ENCODE measurements at places on chromosomes 5 and 9.

- no peaks in the 10 kb centered on the region for H3K36me3 ChIP-seq
- no peak overlapping the region for H3K4me3 ChIP-seq
- H3K27ac ChIP-seq, result no peak overlapping the region
- H3K27me3 ChIP-seq, result no peaks in the 10 kb centered on the region
- no peaks in the 10 kb centered on the region for H3K4me1 ChIP-seq
Observed at GRCh38 chr5:29054282-29054681, 2015.9 kb upstream of the CDH9 start.

DNA sequence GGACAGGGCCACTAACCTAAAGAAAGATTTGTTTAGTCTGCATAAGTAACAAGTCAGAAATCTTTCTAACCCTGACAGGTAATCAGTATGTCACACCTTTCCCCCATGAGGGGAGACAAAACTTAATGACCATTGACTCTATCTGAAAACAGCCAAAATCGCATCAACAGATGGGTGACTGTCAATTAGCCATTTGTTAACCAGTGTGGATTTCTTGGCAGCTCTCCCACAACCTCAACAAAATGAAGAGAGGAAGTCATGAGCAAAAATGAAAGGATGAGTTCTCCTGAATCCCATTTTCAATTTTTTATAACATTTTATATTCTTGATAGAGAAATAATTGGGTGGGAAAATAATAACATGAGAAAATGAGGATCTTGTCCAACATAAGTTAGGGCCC lies 84.6 kb upstream of the SNX2 start:
- no peaks in the 10 kb centered on the region for H3K27me3 ChIP-seq
- H3K36me3 ChIP-seq, result no peaks in the 10 kb centered on the region
- H3K4me1 ChIP-seq, result no peaks in the 10 kb centered on the region
- H3K27ac ChIP-seq, result no peak overlapping the region

DNA sequence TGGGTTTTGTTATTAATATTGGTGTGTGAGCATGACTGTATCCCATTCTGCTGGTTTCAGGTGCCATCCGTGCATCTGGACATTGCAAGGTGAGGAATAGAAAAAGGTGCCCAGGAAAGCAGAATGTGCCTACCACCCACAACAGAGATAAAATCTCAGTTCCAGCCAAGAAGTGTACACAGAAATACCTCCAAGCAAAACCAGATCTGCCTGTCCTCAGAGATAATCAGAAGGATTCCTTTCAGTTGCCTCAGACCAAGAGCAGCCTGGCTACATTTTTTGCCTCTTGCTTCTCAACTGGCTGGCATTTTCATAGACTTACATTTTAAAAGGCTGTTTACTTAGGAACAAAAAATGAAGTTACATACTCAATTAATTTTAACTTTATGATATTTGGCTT lies 12.1 kb upstream of the ABLIM3 start:
- no peak for DNase-seq
- no peak overlapping the region for H3K27ac ChIP-seq
- peaks cover 20% of the 10 kb centered on the region for H3K4me1 ChIP-seq
- no peak overlapping the region for H3K4me3 ChIP-seq
- no peaks in the 10 kb centered on the region for H3K36me3 ChIP-seq
- H3K27me3 ChIP-seq, result no peaks in the 10 kb centered on the region

DNA sequence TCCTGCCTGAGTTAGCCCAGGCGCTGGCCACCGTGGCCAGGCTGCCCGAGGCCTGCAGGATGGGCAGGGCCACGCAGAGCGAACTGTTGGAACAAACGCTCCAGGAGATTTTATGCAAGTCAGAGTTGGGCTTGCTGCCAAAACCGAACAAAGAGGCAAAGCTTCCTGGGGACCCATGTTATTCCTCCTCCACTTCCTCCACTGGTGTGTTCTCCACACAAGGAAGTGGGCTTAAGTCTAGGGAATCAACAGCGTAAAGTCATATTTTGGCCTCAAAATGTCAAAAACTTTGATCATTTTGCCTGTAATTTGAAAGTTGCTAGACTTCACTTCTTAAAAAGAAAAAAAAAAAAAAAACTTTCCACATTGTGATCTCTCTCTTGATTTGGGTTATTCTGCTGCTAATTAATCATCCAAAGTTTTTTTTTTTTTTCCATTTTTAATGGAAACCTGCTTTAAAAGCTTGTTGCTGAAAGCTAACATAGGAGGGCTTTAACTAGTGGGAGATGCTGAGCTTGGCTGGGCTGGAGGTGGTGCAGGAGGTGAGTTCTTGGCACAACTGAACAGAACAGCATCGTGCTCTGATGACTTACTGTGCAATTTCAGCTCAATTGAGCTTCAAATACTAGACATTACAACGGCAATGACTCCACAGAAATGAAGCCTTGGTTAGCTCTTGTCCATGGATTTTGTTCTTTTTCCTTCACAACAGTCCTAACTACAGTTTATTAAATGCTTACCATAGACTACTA lies 73.0 kb downstream of the PTPDC1 start:
- H3K27me3 ChIP-seq, result no peaks in the 10 kb centered on the region
- H3K4me3 ChIP-seq, result no peak overlapping the region
- peaks cover 16% of the 10 kb centered on the region for H3K4me1 ChIP-seq

GRCh38 chr9:3150074-3150473 lies 306.2 kb upstream of the PUM3 start:
- no peak for DNase-seq
- H3K27ac ChIP-seq, result no peak overlapping the region
- H3K36me3 ChIP-seq, result no peaks in the 10 kb centered on the region
- no peaks in the 10 kb centered on the region for H3K4me1 ChIP-seq
- no peak overlapping the region for H3K4me3 ChIP-seq

DNA sequence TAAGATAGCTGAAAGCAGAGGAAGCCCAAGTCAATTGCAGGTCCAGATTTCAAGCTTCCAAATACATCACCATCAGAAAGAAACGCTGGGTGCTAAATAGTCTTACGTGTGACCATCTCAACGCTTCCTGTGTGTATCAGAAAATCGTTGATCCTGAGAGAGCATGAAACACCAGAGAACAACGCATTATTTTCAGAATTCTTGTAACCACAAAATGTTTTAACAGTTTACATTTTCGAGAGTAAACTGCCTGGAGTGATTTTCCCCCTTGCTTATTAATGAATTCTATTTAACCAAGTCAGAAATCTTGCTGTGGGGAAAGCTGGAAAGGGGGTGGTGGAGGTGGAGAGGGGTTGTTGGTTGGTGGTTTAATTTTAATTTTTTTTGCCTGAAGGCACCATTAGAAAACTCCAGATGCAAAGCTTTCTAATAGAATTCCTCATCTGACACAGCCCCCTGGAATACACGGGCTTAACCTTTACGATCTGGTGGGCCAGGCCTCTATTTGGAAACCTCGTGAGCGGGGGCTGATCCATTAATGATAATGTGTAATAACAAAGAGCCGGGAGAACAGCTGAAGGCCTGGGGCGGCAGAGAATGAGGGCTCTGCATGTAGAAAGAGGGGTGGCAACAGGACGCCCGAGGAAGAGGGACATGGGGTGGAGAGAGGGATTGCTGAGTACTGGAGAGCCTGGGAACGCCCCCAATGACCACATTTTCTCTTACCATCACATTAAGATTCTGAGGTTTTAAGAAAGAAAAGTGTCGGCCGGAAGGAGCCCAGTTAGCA lies 124.5 kb upstream of the NFIB start:
- peaks cover 26% of the 10 kb centered on the region for H3K4me1 ChIP-seq
- no peak overlapping the region for H3K4me3 ChIP-seq
- DNase-seq, result no peak

DNA sequence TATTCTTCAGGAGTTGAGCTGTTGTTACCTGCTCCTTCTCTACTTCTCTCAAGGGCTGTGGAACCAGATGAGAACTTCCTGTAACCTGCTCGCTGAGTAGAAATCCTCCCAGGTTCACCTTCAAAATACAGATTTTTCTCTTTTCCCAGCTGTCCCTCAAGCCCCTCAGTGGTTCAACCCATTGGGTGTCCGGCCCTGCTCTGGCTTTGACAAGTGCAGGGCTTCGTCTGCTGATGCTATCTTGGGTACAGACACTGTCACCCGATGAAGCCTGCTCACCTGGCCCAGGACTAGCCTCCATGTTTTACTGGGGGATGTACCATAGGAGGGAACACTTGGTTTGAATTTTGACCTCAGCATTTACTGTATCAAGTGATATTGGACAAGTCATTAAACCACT lies 490.4 kb downstream of the IRX1 start:
- no peaks in the 10 kb centered on the region for H3K36me3 ChIP-seq
- no peak overlapping the region for H3K27ac ChIP-seq
- H3K27me3 ChIP-seq, result no peaks in the 10 kb centered on the region
- no peak for DNase-seq

DNA sequence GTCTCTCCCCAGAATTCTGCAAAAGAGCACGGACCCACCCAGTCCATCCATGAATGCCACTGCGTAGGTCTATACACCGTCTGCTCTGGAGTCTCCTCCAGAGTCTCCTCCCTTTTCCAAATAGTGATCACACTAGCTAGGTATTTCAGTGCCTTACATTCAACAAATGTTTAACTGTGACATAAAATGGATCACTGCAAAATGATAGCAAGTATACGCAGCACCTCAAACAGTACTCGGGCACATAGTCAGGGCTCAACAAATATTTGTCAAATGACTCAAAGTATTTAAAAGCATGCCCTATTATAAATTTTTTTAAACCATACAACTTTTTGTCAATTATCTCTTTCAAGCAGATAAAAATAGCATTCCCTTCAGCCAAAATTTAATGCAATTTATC lies 60.5 kb downstream of the TLE1 start:
- H3K4me1 ChIP-seq, result no peaks in the 10 kb centered on the region
- no peak for DNase-seq
- H3K27ac ChIP-seq, result no peak overlapping the region
- no peaks in the 10 kb centered on the region for H3K36me3 ChIP-seq
- no peak overlapping the region for H3K4me3 ChIP-seq

GRCh38 chr5:172544371-172545095 lies 90.2 kb upstream of the SH3PXD2B start:
- no peak overlapping the region for H3K4me3 ChIP-seq
- no peak overlapping the region for H3K27ac ChIP-seq
- no peaks in the 10 kb centered on the region for H3K27me3 ChIP-seq
- H3K36me3 ChIP-seq, result no peaks in the 10 kb centered on the region
- no peak for DNase-seq

DNA sequence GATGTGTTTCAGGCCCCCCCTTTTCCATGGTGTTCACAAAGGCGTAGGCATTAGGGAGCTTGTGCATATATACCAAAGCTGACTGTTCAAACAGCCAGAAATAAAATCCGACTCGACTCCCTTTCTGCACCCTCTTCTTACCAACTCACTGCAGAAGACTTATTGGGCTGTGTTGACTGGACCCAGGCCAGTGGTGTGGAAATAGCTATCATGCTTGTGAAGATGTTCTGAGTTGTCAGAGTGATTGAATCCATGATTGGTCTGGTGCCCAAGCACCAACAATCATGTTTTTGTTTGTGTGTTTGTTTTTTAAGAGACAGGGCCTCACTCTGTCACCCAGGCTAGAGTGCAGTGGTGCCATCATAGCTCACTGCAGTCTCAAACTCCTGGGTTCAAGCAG lies 21.6 kb downstream of the TJP2 start:
- peaks cover 34% of the 10 kb centered on the region for H3K4me1 ChIP-seq
- DNase-seq, result no peak
- H3K36me3 ChIP-seq, result no peaks in the 10 kb centered on the region
- H3K27ac ChIP-seq, result no peak overlapping the region
- H3K4me3 ChIP-seq, result no peak overlapping the region

- no peak overlapping the region for H3K4me3 ChIP-seq
- H3K27me3 ChIP-seq, result no peaks in the 10 kb centered on the region
- H3K4me1 ChIP-seq, result no peaks in the 10 kb centered on the region
- H3K36me3 ChIP-seq, result peaks cover 32% of the 10 kb centered on the region
- DNase-seq, result no peak
Observed at GRCh38 chr5:128052780-128053179, 30.8 kb upstream of the SLC12A2 start.

DNA sequence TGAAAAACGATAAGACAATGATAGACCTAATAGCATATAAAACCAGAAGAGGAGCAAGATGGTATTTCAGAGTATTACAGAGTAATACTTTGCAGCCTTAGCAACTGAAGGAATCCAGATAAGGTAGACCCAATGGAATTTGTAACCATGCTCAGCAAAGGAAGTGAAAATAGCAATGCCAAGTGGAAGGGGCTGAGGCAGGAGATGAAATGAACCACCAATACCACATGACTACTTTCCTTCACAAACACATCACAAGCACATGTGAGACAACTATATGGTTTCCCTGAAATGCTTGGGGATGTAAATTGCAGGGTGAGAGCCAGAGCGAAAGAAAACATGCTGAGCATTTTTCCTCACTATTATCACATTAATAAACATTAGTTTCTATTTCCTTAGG lies 79.8 kb upstream of the MELK start:
- no peak overlapping the region for H3K27ac ChIP-seq
- no peak overlapping the region for H3K4me3 ChIP-seq
- no peaks in the 10 kb centered on the region for H3K27me3 ChIP-seq
- DNase-seq, result no peak

DNA sequence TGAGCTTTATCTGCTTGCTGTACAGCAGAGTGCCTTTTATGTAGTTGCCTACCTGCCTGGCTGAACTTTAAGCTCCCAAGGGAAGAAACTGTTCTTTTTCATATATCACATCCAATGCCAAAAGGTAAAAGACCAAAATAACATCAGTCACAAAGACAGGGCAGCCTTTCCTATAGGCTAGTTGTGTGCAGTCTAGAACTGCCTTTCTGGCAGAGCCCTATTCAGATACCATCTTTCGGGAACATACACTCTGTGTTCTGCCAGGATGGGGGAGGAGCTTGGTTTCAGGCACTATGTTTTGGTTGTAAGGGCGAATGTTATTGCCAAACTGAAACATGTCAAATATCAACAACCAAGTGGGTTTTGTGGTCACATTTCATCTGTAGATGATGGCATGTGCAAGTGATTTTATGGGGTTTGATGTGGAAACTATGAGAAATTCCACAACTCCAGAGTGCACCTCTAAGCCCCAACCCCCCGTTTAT lies 314.5 kb downstream of the ADGRV1 start:
- no peaks in the 10 kb centered on the region for H3K27me3 ChIP-seq
- H3K36me3 ChIP-seq, result no peaks in the 10 kb centered on the region
- H3K27ac ChIP-seq, result no peak overlapping the region
- no peak overlapping the region for H3K4me3 ChIP-seq

- no peaks in the 10 kb centered on the region for H3K36me3 ChIP-seq
- no peaks in the 10 kb centered on the region for H3K4me1 ChIP-seq
- DNase-seq, result no peak
- no peak overlapping the region for H3K27ac ChIP-seq
- no peak overlapping the region for H3K4me3 ChIP-seq
- no peaks in the 10 kb centered on the region for H3K27me3 ChIP-seq
Observed at GRCh38 chr5:111961862-111962261, 204.9 kb upstream of the NREP start.

- peaks cover 65% of the 10 kb centered on the region for H3K27me3 ChIP-seq
- no peak for DNase-seq
- H3K27ac ChIP-seq, result no peak overlapping the region
- H3K4me1 ChIP-seq, result no peaks in the 10 kb centered on the region
- no peak overlapping the region for H3K4me3 ChIP-seq
Observed at GRCh38 chr5:77645158-77645994, 6.9 kb upstream of the OTP start.

Data from tibial nerve (tissue), 4 donors.